ENCODE measurements at places on chromosomes 7 and 10. TPM values are rescaled to one million over a fixed set of nuclear protein-coding genes. Genes with fewer than 3 reads are reported as not detected.

Gene NODAL
- not detected for total RNA-seq

- ATAC-seq = no peak
Measured at GRCh38 chr7:131640686-131641085, 84.3 kb upstream of the PODXL start.

DNA sequence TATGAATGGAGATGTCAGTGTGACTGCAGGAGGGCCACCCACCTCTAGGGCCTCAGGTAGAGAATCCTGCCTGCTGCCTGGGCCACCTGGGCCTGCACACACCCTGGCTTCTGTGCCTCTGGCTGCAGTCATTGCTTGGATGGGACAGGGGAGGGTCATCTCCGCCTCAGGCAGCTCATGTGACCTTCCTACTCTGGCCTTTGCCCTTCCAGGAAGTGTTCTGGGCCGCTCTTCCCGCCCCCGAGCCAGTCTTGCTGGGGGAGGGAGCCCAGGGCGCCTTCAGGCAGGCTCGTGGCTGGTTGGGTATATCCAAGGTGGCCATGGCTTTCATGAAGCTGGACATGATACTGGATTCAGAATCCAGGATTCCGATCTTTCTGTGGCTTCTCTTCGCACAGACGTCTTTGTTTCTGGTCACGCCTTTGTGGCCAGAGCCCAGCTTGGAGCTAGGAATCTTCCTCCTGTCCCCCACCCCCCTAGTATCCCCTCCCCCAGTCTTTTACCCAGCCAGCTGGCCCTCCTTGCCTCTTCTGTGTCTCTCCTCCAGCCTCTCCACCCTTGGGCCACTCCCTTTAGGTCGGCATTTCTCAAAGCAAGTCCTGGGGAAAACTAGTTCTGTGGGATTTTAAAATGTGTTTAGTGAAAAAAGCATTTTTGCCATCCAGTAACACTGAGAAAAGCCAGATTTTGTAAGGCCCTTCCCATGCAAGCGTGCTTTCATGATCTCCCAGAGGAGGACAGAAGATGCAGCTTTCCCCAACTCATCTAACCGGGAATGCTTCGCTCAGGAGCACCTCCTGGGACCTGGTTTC lies 119.6 kb downstream of the ZMIZ1 start:
- peak; percentile 2 for ATAC-seq

Gene GSTO2
- 0.27 TPM for total RNA-seq

DNA sequence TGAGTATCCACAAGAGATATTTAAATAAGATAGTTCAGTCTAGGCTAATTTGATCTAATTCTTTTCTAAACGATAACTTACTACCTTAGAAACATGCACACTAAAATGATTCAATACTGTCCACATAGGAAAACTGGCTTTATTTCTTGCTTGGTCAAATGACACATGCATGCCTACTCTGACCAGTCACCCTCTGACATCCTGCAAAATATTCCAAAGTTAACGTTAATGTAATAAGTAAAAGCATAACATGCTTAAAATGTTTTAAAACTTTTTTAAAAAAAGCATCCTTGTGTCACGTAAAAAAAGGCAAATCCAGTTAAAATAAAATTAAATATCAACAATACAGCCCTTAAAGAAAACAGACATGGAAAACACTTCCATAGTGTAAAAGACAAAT lies 70.2 kb downstream of the UBE2H start:
- ATAC-seq = no peak

Gene IL6
- 0.85 TPM for total RNA-seq

Gene EBLN1
- not detected for total RNA-seq

- ATAC-seq = no peak
Measured at GRCh38 chr10:86583983-86584382, 62.4 kb upstream of the WAPL start.

Gene ABCA13
- 0.04 TPM for total RNA-seq

DNA sequence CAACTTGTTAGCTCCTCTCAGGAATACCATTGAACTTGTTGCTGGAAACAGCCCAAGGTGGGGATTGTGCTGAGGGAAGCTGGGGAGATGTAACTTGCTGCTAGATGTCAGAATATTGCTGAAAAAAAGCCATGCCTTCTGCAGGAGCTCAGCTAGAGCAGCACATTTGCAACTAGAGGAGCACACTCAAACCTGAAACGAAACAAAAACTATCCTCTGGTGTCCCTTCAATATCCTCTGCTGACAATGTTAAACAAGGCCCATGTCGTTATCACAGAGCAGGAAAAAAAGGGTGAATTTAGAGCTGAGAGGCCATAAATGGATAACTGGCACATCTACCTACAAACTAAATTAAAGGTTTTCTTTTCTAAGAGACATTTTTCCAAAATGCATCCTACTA lies 53.7 kb upstream of the MACC1 start:
- ATAC-seq = no peak

GRCh38 chr10:73953665-73954064 lies 42.7 kb downstream of the PLAU start:
- no peak for ATAC-seq

DNA sequence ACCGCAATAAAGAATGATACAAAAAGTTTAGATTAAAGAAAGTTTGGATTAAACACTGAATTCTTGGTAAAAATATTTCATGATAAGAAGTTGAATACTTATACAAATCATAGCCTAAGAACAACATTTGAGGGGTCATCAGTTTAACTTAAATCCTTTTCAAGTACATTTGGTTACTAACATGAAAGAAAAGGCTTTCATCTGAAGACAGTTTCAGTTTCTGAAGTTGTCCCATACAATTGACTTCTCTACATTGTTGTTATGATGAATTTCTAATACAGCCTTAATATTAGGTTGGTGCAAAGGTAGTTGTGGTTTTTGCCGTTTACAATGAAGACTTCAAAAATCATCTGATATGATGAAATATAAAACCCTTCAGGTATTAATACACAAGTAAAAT lies 317.5 kb upstream of the MAGI2 start:
- no peak for ATAC-seq

Gene ANKRD30A
- total RNA-seq = not detected
